ENCODE measurements at places on chromosomes 2 and 18.
A peak's percentile ranks its signal among the peaks of the same experiment; 100 is the strongest.

GRCh38 chr2:37733251-37733650 lies 61.8 kb upstream of the CDC42EP3 start:
- DNase-seq, result no peak

GRCh38 chr2:55165626-55166025 lies 66.5 kb downstream of the CLHC1 start:
- DNase-seq, result no peak

DNA sequence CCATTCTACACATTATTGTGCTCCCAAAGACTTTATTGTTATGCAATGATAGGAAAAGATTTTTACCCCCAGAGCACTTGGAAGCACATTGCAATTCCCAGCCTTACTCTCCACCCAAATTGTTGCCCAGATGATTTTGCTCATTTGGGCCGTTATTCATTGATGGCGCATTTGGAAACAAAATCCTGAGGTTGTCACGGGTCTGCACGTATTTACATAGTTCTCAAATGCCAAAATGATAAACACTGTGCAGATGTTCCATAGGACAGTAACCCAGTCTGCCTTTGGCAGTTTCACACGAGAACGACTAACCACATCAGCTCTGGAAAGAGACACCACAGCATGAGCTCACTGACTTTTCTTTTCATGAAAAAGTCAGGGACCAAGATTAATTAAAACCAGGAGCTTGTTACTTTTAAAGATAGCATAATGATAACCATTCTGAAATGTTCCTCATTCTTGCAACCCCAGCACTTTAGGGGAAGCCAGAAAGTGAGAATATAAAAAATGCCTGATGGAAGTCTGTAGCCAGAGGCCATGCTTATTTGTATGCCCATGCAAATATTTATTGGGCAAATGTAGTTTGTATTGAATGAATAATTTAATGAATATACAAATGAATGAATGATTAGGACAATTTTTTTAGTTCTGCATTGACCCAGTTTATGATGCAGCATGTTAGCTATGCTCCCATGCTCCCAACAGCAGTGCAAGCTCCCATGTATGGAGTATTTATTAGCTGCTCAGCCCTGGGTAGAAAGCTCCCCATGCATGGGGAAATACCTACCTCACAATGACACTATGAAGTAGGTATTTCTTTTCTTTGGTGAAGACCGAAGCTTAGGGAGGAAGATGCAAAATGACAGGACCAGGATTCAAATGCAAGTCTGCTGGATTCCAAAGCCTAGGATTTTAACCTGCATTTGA lies 84.6 kb downstream of the MAIP1 start:
- no peak for DNase-seq

DNA sequence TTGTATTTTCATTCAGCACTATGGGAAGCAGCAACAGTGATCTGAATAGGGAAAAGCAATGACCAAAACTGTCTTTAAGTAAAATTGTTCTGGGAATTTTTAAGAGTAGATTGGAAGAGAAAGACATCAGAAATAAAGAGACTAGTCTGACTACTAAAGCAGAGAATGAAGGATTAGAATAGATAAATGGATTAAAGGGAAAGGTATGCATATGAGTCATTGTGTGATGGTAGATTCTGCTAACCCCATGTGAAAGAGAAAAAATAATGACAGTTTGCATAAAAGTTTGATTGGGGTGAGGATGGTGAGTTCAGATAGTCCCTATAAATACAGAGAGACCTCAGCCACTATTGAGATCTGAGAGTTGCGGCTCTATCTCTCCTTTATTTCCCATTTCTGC lies 139.6 kb upstream of the DCC start:
- DNase-seq, result no peak

DNA sequence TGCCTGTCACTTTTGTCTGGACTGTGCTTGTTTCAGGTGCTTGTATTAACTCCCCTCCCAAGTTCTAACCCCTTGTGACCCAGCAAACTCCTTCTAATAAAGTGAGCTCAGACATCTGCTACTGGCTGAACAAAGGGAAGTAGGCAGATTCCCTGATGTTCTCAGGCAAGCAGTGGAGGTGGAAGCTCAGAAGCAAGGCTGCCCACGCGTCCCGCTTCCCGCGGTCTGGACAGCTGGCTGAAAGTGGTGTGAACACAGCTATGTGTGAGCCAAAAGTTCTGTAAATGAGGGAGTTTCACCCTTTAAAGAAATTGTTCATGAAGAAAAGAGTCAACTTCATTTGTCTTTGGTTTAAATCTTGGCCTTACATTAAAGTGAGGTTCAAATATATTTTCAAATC lies 40.0 kb downstream of the NAPG start:
- DNase-seq, result no peak

GRCh38 chr18:12307701-12308385 lies at the start of gene TUBB6:
TSS of gene TUBB6 (plus strand) at chr18:12308241. CDS start at chr18:12308293, 52 bp downstream.
- no peak for DNase-seq

GRCh38 chr2:238256594-238257104 lies 16.8 kb upstream of the HES6 start:
- peak; percentile 73 for DNase-seq

DNA sequence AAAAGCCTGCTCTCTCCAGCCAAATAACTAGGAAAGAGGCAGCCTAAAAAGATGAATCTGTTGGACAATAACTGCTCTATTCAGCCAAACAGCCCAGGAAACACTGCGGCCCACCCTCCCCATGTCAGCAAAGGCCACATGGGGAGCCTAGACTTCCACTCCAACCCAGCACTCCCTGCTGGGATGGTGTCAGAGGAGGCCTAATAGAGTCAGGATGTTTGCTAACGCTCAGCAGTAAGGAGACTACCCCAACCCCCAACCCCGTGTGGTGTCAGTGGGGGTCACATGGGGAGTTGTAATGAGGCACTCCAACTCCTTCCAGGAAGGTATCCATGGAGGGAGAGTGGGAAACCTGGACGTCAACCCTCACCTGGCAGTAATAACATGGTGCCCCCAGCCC lies 41.6 kb downstream of the ZBTB7C start:
- DNase-seq, result no peak

GRCh38 chr2:42217914-42218313 lies 48.8 kb downstream of the EML4 start:
- DNase-seq, result no peak

- no peak for DNase-seq
Observed at GRCh38 chr2:25316101-25316500, 25.6 kb downstream of the DNMT3A start.

DNA sequence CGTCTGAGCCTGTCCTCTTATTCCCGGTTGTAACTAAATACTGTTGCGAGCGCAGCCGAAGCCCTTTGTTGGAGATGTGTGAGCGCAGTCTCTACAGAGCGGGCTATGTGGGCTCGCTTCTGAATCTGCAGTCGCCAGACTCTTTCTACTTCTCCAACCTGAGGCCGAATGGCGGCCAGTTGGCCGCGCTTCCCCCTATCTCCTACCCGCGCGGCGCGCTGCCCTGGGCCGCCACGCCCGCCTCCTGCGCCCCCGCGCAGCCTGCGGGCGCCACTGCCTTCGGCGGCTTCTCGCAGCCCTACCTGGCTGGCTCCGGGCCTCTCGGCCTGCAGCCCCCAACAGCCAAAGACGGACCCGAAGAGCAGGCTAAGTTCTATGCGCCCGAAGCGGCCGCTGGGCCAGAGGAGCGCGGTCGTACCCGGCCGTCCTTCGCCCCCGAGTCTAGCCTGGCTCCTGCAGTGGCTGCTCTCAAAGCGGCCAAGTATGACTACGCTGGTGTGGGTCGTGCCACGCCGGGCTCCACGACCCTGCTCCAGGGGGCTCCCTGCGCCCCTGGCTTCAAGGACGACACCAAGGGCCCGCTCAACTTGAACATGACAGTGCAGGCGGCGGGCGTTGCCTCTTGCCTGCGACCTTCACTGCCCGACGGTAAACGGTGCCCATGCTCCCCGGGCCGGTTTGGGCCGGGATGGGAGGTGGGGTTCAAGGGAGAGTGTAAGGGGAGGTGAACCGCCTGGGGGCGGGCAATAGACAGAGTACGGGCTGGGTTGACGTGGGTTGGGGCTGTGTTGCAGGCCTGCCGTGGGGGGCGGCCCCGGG lies at the start of gene HOXD12:
TSS of gene HOXD12 (plus strand) at position 68 of the 819 bp plus-strand sequence. CDS start at position 75, 7 bp downstream.
- DNase-seq, result no peak

DNA sequence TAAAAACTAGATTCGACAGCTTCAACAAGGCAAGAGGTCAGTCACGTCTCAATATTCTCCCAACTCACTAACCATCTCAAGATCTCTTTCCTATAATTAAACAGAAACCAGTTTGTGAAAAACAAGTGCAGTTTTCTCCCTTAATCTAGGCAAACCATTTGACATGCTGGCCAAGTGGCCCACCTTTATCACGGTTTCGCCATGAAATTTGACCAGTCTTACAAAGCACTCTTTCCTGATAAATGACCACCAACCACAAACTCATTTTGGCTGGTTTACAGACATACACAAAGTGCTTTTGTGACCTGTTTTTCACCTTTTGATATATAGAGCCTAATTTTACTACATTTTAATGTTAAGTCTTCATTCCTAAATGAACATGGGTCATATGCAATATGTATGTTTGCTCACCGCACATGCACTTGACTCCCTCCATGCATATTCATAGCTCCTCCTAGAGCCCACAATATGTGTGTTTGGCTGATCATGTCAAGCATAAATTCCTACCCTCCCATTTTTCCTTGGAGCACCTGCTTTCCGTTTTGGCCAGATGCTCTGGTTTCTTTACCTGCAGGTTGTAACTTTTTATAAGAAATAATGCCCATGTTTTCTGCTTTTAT lies 385.1 kb downstream of the RAD51AP2 start:
- no peak for DNase-seq

- no peak for DNase-seq
Observed at GRCh38 chr2:169330555-169331198, 31.7 kb downstream of the LRP2 start.

GRCh38 chr2:237742191-237742590 lies 56.4 kb upstream of the RBM44 start:
- DNase-seq, result no peak

Measured in activated CD4-positive, alpha-beta T cell treated with anti-CD3 and anti-CD28 coated beads, Interleukin-2, amount 50 U/mL, for 1 hour (primary cell).